ENCODE measurements at places on chromosomes 2 and 18.

DNA sequence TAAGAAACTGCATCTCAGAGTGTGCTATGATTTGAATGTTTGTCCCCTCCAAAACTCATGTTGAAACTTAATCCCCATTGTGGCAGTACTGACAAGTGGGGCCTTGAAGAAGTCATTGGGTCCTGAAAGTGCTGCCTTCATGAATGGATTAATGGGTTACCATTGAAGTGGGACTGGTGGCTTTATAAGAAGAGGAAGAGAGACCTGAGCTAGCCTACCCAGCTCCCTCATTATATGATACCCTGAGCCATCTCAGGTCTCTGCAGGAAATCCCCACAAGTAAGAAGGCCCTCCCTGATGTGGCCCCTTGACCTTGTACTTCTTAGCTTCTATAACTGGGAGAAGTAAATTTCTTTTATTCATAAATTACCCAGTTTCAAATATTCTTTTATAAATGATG, 526.8 kb downstream of the XIRP2 start:
- DNase-seq, result no peak

- no peak for DNase-seq
Measured at GRCh38 chr2:237715459-237715947, 83.1 kb upstream of the RBM44 start.

GRCh38 chr2:218266316-218266979, 3.5 kb downstream of the AAMP start:
- no peak for DNase-seq

GRCh38 chr18:1575084-1575483, 670.4 kb downstream of the ADCYAP1 start:
- no peak for DNase-seq

DNA sequence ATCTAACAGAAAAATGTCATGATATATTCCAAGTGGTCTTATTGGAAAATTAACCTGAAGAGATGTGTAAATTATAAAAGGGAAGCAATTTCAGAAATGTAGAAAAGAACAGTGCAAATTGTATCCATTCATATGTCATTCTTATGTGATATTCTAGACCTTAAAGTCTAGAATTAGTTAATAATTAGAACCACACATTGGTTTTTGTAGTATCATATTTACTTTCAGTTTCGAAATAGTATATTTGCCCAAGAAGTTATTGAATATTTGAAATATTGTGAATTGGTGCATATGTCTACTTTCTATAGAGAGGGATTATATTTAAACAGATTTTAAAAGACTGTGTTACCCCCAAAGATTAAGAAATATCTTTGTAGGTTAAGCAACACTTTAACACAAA, 1348.6 kb upstream of the ACVR2A start:
- DNase-seq, result no peak

- no peak for DNase-seq
Measured at GRCh38 chr2:201349601-201350000, 7.5 kb downstream of the FLACC1 start.

GRCh38 chr2:38537937-38538525, 64.7 kb downstream of the HNRNPLL start:
- no peak for DNase-seq

- no peak for DNase-seq
Measured at GRCh38 chr2:204135752-204136151, 199.2 kb downstream of the ICOS start.

GRCh38 chr2:213764849-213765248, 480.6 kb downstream of the SPAG16 start:
- DNase-seq, result no peak

DNA sequence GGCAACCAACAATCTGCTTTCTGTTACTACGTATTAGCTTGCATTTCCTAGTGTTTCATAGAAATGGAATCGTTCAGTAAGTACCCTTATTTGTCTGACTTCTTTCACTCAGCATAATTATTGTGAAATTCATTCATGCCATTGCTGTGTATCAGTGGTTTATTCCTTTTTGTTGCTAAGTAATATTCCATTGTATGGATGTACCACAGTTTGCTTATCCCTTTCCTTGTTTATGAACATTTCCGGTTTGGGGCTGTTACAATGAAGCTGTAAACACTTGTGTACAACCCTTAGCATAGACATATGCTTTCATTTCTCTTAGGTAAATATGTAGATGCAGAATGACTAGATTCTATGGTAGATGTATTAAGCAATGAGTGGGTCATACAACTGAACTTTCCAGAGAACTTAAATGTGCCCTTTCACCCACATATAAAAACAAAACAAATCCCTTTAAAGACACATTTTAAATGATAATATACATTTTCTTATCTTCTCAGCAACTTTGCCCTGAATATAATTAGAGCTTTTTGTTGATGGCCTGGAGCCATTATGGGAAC, 21.9 kb downstream of the FER1L5 start:
- DNase-seq, result no peak

DNA sequence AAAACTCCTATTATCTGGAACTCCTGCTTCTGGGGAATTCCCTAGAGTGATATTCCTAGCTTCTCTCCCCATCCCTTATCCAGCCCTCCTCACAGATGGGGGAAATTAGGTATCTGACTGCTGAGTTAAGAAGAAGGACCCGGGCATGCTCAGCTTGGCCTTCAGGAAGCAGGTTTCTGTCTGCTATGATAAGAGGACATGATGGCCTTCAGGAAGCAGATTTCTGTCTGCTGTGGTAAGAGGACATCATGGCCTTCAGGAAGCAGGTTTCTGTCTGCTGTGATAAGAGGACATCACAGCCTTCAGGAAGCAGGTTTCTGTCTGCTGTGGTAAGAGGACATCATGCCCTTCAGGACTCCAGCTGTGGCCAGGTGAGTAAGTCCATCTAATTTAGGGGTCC, 65.2 kb downstream of the PLEKHM3 start:
- no peak for DNase-seq

- DNase-seq, result no peak
Measured at GRCh38 chr18:32276906-32277305, 87.1 kb downstream of the MEP1B start.

DNA sequence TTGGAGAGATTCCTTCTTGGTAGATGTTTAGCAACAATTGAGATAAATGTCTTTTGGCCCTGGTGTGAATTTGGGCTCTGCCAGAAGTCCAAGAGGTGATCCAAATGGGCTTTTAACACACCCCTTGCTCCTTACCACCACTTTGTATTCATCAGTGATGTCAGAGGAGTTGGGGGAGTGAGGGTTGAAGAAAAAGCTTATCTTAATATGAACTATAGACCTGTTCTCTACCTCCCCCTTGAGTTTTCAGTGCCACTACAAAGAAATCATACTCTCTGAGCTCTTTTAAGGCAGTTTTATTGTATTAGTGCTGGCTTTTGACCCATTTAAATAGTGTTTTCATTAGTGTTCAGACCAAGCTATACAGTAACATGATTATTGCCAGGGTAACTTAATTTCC, 229.1 kb downstream of the PHLPP1 start:
- no peak for DNase-seq

DNA sequence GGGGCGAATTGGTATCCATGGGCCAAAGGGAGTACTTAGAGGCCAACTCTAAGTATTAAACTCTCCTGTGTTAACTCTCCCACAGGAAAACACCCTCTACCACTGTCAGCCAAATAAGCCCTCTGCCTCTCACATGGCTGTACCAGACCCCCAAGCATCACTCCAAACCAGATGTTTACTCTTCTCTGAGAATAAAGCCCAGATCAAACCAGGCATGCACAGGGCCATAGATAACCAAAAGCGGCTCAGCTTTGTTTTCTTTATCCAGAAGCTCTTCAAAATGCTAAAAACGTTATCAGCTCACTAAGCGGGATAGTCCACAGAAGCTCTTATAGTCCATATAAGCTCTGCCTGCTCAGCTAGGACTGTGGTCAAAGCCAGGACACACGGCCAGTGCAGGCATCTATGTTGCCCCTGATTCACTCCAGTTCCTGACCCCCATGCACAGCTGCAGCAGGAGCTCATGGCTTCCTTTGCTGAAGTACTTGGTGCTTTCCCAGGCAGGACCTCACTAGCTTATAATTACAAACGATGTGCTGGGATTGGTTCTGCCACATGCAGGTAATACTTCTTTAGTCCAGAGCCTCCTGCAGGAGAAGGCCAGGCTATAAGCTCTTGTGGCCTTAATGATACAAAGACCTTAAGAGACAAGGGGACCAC, 21.0 kb upstream of the SEMA4C start:
- no peak for DNase-seq

DNA sequence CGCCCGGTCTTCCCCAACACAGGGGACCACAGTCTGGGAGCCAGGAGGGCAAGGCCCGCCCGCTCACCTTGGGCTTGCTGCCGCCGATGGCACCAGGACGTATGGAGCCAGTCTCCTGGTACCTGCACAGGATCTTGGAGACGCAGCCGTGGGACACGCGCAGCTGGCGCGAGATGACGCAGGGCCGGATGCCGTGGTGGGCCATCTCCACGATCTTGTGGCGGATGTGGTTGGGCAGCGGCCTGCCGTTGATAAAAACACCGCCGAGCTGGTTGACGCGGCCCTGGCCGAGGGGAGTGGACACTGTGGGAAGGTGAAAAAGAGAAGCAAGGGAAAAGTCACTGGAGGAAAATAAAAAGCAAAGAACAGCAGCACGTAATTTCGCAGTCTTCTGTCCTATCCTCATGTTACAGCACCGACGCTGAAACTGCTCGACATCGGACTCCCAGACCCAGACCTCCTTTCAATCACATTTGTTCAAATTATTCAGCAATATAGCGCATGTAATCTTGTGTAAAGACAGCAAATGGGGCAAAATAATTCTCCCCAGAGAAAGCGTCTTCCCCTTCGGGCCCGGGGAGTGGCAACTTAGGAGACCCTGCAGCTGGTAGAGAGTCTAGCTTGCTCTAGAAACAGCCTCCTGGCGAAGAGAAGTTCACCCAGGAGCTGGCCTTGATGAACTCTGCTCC, 1.7 kb downstream of the PAX3 start:
- no peak for DNase-seq

GRCh38 chr2:237551071-237551574, 15.3 kb upstream of the PRLH start:
- no peak for DNase-seq

GRCh38 chr2:55418512-55419232, 984 bp downstream of the CCDC88A start:
- no peak for DNase-seq

- DNase-seq, result peak; percentile 43
Measured at GRCh38 chr2:25043241-25043867, 1.5 kb downstream of the EFR3B start.

- DNase-seq, result no peak
Measured at GRCh38 chr18:54928236-54928635, 31.0 kb downstream of the CCDC68 start.

GRCh38 chr2:43161650-43162510, 64.5 kb downstream of the ZFP36L2 start:
- no peak for DNase-seq

DNA sequence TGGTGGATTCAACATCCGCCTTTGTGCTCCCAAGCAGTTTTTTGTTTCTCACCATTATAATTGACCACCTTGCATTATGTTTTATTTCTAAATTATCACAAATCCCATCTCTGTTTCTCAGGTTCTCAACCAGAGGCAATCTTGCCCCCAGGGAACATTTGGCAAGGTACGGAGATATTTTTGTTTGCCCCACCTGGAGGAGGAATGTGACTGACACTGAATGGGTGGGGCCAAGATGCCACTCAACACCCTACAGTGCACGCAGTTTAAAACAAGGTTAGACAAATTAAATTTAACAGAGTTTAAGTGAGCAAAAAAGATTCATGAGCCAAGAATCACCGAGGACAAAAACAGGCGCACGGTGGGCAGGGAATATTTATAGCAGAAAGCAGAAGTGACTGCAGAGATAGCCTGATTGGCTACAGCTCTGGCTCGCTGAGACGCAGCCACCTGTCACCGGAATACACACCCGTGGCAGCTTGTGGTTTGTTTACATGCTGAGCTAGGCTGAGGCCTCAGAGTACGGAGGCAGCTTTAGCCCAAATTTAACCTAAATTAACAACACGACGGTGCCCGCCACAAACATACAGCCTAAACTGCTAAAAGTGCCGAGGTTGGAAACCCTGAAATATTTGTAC, 150.0 kb upstream of the ALKAL2 start:
- DNase-seq, result no peak

- DNase-seq, result no peak
Measured at GRCh38 chr18:13618760-13619438, 107.5 kb downstream of the FAM210A start.

DNA sequence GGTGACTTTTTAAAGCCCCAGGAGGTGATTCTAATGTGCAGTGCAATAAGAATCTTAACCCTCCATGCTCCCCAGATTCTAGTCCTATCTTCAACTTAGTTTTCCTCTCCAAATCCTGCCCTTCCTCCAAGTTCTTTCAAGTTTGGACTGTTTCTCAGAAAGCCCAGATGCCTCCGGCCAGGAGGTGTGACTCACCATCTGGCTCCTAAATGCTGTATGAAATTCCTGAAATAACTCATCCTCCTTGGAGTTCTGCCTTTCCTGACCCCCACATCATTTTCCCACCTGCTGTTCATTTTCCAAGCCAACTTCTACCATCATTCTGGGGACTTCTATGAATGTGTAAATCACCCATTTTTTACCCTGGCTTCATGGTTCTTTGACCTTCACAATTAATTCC, 118.2 kb upstream of the NOL4 start:
- DNase-seq, result peak; percentile 64

DNA sequence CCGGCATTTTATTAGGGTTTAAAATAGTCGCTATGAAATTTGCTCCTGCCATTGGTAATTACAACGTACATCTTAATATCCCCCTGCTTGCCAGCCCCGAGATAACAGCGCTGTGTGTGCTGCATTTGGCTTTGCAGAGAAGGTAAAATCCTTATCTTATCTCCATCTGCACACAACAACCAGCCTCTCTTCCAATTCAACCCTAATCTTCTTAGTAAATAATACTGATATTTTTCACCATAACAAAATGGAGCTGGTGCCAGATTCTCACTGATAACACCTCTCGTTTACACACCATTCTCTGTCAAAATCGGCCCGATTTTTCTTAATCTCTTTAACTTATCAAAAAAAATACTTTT, 61.4 kb upstream of the SIX3 start:
- no peak for DNase-seq

GRCh38 chr18:23612434-23613090, 26.3 kb upstream of the NPC1 start:
- no peak for DNase-seq

DNA sequence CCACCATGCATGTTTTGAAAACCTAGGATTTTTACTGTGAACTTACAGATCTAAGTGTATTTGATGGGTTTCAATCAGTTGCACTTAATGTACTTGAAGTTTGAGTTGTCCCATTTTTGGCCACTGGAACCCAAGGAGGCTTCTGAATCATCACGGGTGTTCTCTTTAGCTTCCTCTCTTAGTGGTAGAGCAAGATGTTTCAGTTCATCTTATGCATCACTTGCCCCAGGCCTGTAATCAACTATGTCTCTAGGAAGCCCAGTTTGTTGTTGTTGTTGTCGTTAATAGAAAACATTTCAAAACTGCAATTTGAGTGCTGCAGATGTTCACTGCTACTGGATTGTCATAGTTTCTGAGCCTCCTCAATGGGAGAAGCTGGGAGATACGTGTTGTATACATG, 97.0 kb downstream of the FHOD3 start:
- DNase-seq, result no peak

DNA sequence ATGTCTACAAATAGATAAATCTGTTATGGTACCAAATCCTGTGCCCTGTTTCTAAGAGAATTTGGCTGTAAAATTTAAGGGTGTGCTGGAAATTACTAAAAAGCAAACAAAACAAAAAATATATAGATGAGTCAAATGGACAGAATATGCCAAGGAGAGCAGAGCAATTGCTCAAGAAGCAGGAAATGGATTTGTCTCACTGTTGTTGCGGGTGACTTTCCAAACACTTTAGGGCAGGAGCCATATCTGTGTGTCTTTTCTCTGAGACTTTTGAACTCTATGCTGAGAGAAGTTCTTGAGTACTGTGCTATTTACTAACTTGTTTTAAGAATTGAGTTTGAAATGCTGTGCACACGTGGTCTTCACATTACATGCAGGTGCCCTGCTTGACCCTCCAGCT, 221.7 kb downstream of the PHLPP1 start:
- no peak for DNase-seq

Measured in HS-5 (cell line).